ENCODE measurements at places on chromosomes 7 and 10.

DNA sequence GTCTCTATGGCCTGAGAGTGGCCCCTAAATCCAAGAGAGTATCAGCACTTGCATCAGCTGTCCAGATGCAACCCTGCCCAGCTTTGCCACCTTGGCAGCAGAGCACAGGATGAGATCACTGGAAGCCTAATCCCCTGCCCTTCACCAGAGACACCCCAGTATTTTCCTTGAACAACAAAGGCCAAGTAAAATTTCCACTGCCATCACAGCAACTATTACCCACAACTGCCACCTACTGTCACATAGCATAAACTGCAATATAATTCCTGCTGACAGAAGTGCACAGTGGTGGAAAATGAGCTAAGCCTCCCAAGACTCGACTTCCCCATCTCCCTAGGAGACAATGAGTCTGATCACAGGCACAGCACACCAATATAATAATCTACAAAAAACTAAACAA lies 462.8 kb upstream of the ZWINT start:
- DNase-seq = no peak

DNA sequence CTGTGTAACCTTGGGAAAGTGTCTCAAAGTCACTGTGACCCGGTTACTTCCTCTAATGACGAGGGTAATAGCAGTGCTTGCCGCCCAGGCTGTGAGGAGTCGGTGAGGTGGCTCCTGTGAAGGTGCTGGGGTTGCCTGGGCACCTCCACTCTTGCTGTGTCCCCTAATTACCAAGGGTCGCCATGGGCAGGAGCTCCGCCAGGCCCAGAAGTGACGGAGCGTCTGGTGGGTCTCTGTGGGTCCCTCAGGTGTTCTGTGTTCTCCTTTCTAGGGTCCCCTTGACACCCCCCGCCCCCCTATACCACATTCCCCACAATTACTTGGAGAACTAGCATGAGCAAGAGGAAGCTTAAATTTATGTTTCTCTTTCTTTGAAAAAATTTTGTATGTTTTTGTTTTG lies 161.5 kb downstream of the WDR37 start:
- DNase-seq = no peak

- no peak for DNase-seq
Observed at GRCh38 chr10:68163735-68164134, 54.4 kb downstream of the MYPN start.

- DNase-seq = no peak
Observed at GRCh38 chr10:124916098-124916584, 25.8 kb upstream of the ZRANB1 start.

GRCh38 chr10:111297351-111297848 lies 220.6 kb downstream of the ADRA2A start:
- no peak for DNase-seq

DNA sequence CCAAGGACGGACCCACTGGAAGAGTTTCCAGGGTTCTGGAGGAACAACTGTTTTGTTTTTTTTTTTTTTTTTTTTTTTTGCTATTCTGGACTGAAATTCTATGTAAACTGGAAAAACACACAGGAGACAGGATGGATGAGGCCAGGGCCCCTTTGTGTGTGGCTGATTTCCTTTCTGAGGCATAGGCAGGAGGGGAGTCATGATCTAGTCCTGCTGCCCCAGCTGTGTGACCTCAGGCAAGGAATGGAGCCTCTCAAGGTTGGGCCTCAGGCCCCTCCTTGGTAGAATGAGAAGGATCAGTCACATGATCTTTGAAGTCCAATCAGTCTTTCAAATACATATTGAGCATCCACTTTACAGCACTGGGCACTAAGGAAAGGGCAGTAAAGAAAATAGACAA lies 87.6 kb downstream of the SH3PXD2A start:
- DNase-seq = no peak

DNA sequence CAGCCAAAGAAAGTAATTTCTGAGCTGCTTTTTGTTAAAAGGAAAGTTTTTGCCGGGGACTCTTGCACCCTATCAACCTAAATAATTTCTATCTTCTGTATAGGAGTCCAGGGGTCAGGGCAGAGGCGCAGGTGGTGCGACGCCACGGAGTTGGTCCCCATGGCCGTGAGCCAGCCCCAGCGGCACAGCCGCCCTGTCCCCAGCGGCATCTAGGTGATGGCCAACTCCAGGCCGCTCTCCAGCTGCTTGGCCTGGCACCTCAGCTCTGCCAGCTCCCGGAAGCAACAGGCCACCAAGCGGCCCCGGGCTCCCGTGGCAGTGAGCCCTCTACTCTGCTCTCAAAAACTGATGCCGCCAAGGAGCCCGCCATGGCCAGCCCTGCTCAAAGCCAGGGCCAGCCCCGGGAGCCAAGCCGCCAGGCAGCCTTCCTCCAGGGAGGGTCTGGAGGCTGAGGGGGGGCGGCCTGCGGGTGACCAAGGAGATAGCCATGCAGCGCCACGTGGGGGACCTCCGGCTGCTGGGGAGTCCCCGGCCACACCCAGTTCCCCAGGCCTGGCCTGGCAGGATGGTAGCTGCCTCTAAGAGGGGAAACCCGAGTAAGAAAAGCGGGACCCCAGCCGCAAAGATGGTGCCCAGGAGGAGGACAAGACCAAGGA lies 22.8 kb upstream of the LANCL2 start:
- DNase-seq = no peak

DNA sequence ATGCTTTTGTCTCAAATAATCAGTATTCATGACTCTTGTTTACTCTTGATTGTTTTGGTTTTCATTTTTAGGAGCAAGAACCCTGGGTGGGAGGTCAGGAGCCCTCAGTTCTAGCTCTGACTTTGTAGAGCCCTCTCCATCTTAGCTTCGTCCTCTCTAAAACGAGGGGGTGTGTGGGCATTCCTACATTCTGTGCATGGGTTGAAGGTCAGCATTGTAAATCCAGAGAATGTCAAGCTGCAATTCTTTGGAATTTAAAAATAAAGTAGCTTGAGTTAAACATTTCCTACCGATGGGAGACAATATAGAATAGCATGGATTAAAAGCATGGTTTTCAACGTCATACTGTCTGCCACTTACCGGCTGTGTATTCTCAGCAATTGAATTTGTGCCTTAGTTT lies 128.3 kb downstream of the PRPF18 start:
- DNase-seq = no peak
